HT-29 (cell line): ENCODE measurements at places on chromosomes 7 and 10. TPM values are rescaled to one million over a fixed set of nuclear protein-coding genes. Genes with fewer than 3 reads are reported as not detected.

AMPH gene
- total RNA-seq: not detected in 2 replicates

DNA sequence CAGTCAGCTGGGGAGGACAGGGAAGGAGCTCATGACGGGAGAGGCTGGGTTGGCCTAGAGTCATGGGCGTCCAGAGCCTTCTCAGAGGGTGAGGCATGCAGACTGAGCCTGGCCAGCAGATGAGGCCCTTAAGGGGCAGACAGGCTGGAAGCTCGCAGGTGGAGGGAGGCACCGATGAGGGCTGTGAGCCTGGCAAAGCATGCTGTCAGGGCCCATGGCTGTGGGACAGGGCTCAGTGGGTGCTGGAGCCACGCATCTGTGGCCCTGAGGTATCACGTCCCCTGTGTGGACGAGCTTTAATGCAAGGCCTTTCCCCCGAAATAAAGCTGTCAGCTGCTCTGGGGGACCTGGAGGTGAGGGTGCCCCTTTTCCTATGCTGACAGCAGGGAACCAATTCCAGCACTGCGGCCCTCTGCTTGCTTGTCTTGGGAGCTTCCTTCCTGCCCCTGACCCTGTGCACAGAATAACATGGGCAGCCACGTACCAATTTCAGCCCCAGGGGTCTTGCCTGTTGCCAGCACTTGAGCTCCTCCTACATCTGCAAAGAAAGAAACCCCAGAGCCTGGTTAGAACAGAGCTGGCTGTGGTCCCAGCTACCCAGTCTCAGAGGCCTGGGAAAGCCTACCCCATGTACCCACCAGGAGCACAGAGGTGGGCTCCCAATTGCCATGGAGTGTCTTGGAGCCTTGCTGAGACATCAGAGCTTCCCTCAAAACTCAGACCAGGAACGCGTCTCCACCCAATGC is 20.6 kb downstream of the TMEM273 start:
- DNase-seq: no peak

DNA sequence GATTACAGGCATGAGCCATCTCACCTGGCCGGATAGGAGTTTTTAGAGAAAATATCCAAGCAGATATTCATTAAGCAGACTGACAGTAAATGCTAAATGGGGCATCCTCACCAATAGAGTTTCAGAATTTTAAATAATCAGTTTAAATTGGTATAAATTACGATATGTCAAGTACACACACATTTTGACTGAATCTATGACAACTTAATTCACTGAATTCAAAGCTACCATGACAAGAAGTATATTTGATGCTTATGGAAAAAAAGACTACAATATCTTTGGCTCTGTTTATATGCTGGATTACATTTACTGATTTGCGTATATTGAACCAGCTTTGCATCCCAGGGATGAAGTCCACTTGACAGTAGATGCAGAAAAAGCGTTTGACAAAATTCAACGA is 774.7 kb downstream of the PCDH15 start:
- DNase-seq: no peak

DNA sequence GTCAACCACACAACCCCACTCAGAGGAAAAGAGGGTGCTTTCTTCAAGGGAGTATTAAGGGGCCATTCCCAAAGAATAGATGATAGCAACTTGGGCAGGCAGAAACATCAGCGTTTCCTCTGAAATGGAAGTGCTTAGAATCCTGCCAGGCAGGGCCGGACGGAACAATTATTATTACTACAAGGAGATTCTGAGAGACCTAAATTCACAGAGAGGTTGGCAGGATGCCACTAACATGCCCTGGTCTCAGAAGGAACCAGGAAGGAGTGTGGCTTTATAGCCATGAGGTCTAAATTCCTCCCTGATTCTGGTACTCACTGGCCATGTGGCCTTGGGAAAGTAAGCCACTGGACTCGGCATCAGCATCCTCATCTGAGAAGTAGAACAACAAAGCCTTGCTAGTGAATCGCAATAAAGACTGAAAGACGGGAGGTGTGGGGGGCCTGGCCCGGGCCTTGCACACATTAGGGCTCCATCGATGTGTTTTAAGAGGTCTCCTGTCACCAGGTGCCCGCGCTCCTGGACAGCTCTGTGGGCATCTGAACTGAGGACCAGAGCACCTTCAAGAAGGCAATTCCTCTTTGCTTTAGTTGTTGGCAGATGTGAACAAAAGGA is 131.5 kb downstream of the OAT start:
- no peak for DNase-seq

DNA sequence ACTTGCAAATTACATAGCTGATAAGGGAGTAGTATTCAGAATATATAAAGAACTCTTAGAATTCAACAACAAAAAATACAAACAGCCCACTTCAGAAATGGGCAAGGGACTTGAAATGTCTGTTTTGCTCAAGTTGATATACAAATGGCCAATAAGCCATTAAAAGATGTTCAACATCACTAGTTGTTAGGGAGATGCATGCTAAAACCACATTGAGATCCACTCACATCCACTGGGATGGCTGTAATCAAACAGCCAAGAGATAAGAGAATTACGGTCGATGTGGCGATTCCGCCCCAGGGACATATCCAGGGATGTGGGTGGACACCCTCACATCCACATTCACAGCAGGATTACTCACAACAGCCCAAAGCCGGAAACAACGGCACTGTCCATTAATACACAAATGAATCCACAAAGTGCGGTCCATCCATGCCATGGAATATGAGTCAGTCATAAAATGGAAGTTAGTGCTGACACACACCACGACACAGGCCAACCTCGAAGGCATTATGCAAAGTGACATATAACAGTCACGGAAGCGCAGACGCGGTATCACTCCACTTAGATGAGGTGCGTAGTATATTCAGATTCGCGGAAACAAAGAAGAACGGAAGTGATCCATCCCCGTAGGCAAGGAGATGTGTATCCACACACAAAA is 227.8 kb downstream of the DNAJB6 start:
- no peak for DNase-seq
